Spinal cord (tissue), 10 donors: ENCODE measurements at places on chromosomes 1 and 21. TPM values are rescaled to one million over a fixed set of nuclear protein-coding genes. Genes with fewer than 3 reads are reported as not detected.

The SLAMF7 gene
- 0.11 TPM for total RNA-seq

The TRIM33 gene
- 60.1 TPM for total RNA-seq

The ATP1A4 gene
- total RNA-seq, result 0.50 TPM

The GOLT1A gene
- 3.1 TPM for total RNA-seq

The OR6K3 gene
- not detected for total RNA-seq

The LORICRIN gene
- total RNA-seq, result 0.22 TPM

The SYCP1 gene
- not detected for total RNA-seq

The NPPA gene
- total RNA-seq, result 0.99 TPM

The PEAR1 gene
- total RNA-seq, result 3.5 TPM

The NTNG1 gene
- 19.8 TPM for total RNA-seq

The ESRRG gene
- 14.1 TPM for total RNA-seq

GRCh38 chr21:34935898-34936297 is 113.2 kb downstream of the RUNX1 start:
- DNase-seq, result no peak

DNA sequence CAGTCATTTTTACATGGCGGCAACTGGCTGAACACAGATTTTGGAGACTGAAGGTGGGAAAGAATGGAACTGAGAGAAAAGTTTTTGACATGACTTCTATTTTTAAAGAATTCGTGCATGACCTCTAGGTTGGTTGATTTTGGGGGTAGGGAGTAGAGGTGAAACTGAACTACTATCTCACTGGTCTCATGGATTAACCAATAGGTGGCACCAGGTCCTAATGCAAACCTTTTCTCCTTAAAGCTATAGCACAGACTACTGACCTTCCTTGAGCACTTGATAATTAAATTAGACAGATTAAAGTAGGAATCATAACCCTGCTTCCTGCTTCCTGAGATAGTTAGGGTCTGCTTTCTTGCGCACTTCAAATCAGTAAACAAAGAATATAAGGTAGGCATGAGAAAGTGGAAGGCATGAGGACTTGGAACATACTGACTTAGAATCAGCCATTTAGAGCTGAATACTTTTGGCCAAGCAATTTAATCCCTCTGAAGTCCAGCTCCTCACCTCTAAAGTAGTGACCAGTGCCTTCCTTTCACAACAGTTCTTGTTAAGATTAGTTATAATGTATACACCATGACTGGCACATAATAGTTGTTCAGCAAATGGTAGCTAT is 206.0 kb downstream of the CENPF start:
- DNase-seq, result no peak

- DNase-seq, result no peak
Observed at GRCh38 chr1:169019419-169020058, 87.0 kb upstream of the ATP1B1 start.

DNA sequence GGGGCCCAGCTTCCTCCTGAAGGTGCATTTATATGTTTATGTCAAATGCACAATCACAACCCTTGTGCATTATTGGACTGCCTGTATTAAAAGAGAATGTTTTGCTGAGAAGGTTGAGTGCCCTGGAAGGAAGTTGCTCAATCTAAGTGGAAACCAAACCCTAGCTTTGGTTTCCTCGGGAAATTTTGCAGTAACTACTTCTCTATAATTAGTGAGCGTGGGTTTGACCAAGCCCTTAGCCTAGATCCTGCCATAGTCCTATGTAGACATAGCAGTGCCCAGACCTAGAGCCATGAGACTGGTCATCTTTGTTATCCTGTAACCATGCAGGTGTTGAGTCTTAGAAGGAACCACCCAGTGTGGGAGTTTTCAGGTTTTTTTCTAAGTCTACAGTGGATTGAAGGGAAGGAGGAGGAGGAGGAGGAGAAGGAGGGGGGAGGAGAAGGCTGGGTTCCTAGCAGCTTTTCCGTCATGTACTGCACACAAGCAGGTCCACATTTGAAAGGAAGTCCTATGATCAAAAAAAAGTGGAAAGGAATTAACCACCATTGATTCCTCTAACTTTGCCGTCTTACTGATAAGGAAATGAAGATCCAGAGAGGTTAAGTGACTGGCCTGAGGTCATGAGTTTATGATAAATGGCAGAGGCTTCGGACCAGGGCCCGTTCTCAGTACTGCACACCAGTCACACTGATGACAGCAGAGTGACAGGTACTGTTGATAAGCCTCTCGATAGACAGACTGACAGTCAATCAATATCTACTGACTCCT is 72.2 kb upstream of the LYST start:
- DNase-seq, result no peak

GRCh38 chr1:114756009-114756892 is 1.5 kb downstream of the CSDE1 start:
- DNase-seq, result no peak

DNA sequence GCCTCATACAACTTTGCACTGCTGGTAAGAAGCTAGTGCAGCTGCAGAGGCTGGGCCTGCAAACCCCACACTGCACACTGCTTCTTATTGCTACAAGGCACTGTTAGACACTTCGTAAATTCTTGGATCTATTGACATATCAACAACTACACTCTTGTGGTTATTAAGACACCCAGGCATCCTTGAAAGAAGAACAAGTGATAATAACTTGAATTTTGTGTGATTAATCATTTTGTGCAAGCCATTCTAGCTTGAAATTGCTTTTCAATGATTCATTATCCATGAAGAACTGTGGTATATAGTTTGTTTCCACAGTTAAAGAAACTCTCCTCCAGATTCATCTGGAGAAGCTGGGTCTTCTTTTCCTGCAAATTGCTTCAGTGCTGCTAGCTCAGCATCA is 33.7 kb upstream of the IFI44L start:
- no peak for DNase-seq

GRCh38 chr1:48182439-48182838 is 40.1 kb upstream of the SLC5A9 start:
- DNase-seq, result no peak

- DNase-seq, result no peak
Observed at GRCh38 chr1:108896146-108897145, 19.7 kb downstream of the GPSM2 start.

- DNase-seq, result no peak
Observed at GRCh38 chr1:70874063-70874462, 173.6 kb downstream of the PTGER3 start.

DNA sequence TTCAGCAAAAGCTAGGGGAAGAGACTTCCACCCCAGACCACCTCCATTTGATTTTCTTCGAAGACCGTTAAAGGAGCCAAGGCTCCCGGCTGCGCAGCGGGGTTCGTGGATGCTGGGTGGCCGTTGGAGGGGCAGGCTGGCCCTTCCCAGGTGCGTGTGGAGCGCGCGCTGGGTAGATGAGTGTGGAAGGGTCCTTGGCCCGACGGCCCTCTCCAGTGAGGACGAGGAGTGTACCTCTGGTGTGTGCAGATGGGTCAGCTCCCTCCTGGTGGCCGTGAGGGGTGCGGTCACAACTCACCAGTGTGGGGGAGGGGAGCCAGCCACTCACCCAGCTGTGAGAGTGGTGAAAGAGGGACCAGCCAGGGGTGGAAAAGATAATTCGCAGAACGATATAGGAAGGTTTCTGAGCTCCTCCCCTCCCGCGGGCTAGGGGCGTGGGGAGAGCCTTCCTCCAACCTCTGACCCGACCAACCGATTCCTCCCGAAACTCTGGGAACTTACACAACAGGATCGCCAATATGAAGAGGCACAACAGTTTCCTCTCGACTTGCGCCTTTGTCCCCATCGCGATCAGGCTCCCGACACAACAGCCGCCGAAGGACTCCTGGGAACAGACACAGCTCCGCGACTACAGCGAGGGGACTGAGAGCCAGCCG is at the start of gene F11R:
Gene F11R, minus strand, starts transcription at position 644 of the 656 bp plus-strand sequence. Its CDS starts 79 bp downstream, at position 565.
- no peak for DNase-seq

DNA sequence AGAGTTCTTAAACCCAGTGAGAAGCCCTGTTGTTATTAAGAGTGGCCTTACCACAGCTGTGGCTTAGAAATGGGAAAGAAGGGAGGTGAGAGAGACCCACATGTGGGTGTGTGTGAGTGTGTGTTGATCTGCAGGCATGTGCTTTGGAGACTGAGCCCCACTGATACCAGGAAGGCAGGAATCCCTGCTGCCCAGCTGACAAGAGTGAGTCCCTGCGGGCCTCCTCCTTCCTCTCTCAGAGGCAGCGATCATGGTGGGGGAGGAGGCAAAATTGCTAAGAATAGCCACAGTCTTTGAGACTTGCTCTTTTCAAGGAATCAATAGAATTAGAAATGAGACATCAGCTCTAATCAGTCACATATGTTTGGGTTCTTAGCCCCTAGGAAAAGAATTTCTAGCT is 87.0 kb upstream of the WARS2 start:
- no peak for DNase-seq

GRCh38 chr1:156262461-156263287 is 14.8 kb upstream of the PAQR6 start:
- DNase-seq, result no peak

GRCh38 chr1:110620250-110620615 is 14.1 kb upstream of the KCNA2 start:
- no peak for DNase-seq

GRCh38 chr1:176049582-176049981 is 157.5 kb downstream of the COP1 start:
- DNase-seq, result no peak

DNA sequence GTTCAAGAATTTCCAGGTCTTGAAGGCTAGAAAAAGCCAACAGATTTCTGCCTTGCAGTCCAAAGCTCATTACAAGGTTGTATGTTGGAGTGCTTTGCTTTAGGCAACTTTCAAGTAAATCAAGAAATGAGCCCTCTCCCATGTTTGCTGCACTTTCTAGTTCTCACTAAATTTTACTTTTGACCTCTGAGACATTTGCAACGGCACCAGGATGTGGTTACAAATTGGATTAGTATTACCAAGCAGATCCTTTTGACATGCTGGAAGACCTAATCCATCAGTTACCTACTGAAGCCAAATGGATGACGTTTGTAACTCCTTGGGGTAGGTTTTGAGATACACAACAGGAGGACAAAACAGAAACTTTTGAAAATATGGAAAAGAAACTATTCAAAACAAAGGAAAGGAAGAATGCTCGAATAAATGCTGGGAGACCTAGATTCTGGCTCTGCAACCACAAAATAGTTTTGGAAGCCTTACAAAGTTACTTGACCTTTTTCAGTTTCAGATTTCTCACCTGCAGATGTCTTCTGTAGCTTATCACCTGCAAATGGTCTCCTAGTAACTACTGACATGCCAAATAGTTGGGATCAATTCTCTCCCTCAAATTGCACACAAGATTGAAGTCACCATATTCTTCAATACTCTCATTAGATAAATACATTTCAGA is 251.7 kb upstream of the ADGRL2 start:
- no peak for DNase-seq

GRCh38 chr21:31911138-31911907 is 38.5 kb downstream of the HUNK start:
- DNase-seq, result no peak

- no peak for DNase-seq
Observed at GRCh38 chr1:157487504-157487903, 64.8 kb downstream of the FCRL5 start.

DNA sequence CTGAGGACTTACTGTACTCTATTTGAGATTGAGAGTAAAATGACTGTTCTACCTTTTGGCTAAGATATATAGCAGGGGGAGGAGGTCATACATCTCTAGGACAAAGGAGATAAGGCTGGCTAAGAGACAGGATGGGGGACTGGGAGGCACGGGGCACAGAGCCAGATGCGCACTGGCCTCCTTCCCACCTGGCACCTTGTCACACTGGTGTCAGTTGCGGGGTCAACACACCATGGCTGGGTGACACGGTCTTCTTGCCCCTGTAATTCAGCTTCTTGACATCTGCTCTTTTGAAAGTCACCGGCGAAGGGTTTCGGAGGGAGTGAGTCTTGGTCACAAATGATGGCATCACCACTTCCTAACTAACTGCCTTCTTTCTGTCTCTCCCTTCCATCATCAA is 177.3 kb downstream of the ZSCAN20 start:
- no peak for DNase-seq

DNA sequence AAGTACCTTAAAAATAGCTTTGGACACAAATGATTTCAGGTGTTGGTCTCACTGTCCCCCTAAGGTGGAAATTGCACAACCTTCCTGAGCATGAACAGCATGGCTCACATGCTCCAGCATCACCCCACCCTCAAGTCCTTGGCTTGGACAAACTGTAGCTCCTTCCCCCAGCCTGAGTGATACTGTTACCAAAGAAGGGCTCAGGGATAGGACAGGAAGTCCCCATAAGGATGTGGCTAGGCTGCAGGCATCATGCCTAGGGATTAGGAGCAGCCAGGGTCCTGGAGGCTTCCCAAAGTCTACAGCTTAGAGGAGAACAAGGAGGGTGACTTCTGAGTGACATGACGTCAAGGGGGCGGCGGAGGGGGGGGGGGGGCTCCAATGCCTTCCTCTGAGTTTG is 10.1 kb downstream of the FAM78B start:
- no peak for DNase-seq

DNA sequence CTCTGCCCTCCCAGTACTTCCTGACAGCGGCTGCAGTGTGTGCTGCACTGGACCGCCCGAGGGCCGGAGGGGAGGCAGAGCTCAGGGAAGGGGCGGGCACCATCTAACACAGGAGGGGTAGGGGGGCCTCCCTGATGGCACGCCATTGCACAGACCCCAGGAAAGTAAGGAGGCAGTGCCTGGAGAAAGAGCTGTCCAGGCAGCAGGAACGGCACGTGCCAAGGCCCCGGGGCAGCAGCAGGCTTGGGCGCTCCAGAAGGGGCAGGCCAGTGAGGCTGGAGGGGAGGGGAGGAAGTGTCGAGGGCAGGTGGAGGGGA is 110.7 kb downstream of the CRYAA start:
- no peak for DNase-seq

GRCh38 chr1:27332536-27333281 is 9.1 kb upstream of the SYTL1 start:
- DNase-seq, result no peak
